Memory B cell (primary cell): ENCODE measurements at places on chromosomes 13 and 19.
A peak's percentile ranks its signal among the peaks of the same experiment; 100 is the strongest.

- no peak for DNase-seq
These were observed 2.8 kb upstream of the SLC25A15 start for GRCh38 chr13:40786568-40786996.

DNA sequence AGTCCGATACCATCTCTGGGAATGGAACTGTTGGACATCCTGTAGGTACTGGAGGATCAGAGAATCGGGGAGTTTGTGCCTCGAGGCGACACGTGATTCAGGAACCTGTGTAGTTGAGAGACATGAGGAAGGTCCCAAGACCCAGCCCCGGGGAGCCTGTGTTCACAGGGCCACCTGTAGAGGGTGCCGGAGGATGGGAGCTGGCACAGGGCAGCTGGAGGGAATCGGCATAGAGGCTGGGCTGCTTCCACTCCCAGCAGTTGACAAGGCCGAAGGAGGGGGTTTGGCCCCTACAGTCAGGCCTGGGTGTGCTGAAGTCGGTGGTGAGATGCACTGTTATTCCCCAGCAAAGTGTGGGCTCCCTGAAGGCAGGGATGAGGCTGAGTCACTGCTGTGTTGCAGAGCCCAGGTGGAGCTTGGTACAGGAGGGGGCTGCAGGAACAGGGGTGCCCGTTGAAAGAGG is 2.5 kb upstream of the ISYNA1 start:
- DNase-seq = no peak

- no peak for DNase-seq
These were observed 12.5 kb upstream of the EBI3 start for GRCh38 chr19:4216846-4217245.

DNA sequence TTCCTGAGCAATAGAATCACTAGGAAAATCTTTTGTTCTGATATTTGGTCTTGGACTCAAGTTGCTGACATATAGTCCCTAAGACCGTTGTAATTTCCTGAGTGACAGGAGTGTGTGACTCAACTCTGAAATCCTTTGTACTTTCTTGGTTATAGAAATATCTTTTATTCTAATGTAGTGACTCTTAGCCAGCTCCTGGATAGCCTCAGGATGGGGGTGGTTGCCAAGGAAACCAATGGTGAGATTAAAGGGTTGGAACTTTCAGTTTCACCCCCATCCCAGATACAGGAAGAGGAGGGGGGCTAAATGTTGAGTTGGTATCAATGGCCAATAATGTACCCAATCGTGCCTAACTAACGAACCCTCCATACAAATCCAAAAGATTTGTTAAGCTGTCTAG is 41.8 kb downstream of the MBD3L2B start:
- no peak for DNase-seq

DNA sequence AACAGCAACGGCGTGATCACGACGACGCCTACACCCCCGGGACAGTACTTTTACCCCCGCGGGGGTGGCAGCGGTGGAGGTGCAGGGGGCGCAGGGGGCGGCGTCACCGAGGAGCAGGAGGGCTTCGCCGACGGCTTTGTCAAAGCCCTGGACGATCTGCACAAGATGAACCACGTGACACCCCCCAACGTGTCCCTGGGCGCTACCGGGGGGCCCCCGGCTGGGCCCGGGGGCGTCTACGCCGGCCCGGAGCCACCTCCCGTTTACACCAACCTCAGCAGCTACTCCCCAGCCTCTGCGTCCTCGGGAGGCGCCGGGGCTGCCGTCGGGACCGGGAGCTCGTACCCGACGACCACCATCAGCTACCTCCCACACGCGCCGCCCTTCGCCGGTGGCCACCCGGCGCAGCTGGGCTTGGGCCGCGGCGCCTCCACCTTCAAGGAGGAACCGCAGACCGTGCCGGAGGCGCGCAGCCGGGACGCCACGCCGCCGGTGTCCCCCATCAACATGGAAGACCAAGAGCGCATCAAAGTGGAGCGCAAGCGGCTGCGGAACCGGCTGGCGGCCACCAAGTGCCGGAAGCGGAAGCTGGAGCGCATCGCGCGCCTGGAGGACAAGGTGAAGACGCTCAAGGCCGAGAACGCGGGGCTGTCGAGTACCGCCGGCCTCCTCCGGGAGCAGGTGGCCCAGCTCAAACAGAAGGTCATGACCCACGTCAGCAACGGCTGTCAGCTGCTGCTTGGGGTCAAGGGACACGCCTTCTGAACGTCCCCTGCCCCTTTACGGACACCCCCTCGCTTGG is 966 bp downstream of the JUNB start:
- peak; percentile 70 for DNase-seq

DNA sequence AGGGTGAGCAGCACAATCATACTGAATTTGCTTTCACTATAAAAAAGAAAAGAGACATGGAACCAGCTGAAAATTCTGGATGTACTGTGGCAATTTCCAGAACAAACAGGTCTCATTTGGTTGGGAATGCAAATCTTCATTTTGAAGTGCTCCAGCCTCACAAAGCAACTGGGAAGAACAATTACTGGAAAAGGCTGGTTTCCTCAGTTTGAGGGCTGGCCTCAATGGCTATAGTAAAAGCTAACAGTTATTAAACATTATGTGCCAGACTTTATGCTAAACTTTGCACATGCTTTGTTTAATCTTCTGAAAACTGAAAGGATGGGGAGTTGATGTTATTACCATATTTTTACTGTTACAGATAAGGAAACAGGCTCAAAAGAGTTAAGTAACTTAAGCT is 3.0 kb downstream of the OBI1 start:
- DNase-seq = no peak

GRCh38 chr19:57319869-57320179 is 448 bp upstream of the ZNF543 start:
- DNase-seq = no peak

DNA sequence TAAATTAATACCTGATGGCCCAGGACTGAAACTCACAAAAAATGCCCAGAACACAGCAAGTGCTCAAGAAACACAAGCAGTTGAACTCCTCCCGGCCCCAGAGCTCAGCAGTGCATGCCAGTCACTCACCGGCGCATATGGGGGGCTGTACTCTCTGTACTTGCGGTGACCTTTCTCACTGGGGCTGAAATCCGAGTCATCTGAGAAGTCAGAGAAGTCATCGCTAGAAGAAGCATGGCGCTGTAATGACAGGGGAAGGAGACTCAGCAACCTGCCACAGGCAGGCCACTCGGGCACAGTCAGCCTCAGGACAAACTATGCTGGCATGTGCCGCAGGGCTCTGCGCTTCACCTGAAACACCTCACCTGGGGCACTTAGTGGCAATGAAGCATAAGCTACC is 19.7 kb downstream of the ZC3H4 start:
- DNase-seq = peak; percentile 44

DNA sequence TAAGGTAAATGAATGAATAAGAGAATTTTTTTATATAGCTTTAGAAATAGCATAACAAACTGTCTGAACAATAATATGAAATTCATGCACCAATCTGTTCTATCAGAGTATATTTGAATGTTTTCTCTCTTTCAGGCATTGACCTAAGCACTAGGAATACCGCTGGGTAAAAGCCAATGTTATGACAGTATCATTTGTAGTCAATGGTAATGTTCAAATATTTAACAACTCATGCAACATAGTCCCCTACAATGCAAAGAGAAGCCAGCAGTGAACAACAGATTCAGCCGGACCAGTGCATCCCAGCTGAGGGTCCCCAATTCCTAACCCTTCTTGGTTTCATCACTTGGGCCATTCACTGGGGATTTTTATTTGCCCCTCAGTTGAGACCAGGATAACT is 52.6 kb upstream of the MYCBP2 start:
- DNase-seq = no peak

- DNase-seq = no peak
These were observed 715.7 kb downstream of the DIAPH3 start for GRCh38 chr13:59447846-59448620.

GRCh38 chr19:30908262-30908771 is 440.9 kb downstream of the TSHZ3 start:
- DNase-seq = no peak

DNA sequence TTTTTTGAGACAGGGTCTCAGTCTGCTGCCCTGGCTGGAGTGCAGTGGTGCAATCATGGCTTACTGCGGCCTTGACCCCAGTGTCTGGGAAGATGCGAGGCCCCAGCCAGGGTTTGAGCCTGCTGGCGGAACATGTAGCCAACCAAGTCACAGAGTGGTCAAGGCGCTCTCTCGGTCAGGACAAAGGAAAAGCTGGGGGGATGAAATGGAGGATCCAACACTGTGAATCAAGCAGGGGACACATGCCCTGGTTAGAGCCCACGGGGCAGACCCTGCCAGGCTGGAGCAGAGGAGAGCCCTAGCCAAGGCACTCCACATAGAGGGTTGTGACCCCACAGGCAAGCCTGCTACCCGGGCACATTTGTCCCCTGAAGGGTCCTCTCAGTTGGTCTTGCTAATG is 10.1 kb downstream of the TUBA3C start:
- DNase-seq = no peak

DNA sequence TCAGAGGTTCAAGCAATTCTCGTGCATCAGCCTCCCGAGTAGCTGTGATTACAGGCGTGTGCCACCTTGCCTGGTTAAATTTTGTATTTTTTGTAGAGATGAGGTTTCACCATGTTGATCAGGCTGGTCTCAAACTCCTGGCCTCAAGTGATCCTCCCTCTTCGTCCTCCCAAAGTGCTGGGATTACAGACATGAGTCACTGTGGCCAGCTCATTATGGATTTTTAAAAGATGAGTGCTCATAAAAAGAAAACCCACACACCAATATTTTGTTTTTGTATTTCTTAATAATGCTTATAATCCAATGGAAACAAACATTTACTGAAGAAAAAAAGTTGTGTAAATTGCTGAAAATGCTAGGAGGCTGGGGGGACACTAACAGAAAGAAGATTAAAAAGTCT is 5.0 kb upstream of the MICU2 start:
- DNase-seq = no peak

DNA sequence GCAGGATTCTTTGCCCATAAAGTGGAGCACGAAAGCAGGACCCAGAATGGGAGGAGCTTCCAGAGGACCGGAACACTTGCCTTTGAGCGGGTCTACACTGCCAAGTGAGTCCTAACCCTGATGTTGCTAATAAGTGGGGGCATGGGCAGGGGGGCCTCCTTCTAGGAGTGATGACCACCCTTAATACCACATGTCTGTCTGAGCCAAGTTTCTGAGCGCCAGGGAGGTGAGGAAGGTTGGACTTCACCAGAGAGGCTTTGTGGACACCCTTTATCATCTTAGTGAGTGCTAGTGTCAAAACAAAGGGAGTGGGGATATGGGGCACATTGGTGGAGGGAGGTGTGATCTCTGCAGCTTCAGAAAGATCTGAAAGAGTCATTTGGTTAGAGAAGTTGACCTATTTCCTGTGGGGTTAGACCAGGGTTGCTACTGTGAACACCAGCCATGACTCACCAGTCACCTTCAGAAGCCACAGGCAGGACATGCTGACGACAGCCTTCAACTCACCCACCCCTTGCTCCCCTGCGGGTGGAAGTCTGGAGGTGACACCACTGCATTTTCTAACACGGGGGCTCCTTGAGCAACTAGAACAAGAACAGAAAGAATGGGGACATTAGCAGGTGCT is 8.8 kb downstream of the ALOX5AP start:
- peak; percentile 76 for DNase-seq

DNA sequence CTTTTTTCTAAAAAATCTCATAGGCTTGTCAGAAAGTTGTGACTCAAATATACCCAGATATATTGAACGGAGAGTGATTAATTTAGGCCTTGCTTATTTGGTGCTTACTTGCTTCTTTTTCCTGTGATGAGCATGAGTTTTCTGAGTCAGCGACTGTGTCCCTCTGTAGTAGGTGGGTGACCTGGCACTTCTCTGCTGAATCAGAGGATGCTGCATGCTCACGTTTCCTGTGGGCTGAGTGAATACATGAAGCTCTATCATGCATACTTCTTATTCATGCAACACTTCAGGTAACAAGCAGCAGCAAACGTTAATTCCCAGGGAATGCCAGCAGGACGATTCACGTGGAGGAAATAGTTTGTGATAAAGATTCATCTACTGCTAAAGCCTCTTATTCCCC is 245.0 kb downstream of the KLF5 start:
- DNase-seq = no peak

DNA sequence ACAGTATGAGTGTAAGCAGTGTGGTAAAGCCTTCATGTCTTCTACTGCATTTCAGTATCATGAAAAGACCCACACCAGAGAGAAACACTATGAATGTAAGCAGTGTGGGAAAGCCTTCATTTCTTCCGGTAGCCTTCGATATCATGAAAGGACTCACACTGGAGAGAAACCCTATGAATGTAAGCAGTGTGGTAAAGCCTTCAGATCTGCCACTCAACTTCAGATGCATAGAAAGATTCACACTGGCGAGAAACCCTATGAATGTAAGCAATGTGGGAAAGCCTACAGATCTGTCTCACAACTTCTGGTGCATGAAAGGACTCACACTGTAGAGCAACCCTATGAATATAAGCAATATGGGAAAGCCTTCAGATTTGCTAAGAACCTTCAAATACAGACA is 12.8 kb downstream of the ZNF844 start:
- DNase-seq = no peak

DNA sequence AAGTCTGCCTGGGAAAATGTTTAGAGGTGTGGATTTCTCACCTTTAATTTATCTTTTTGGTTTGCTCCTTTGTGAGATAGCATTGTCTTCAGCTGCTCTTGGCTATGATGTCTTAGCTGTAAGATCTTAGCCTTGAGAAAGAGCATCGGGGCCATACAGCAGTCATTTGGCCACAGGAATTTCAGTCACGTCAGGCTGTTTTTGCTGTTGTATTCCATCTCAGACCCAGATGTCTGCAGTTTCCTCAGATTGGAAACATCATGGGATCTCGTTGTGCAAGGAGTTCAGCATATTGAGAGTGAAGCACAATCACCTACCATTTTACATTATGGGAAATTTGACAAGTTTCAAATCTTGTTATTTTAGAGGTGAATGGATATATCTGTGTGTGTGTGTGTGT is 89.3 kb upstream of the C1QTNF9B start:
- DNase-seq = no peak

DNA sequence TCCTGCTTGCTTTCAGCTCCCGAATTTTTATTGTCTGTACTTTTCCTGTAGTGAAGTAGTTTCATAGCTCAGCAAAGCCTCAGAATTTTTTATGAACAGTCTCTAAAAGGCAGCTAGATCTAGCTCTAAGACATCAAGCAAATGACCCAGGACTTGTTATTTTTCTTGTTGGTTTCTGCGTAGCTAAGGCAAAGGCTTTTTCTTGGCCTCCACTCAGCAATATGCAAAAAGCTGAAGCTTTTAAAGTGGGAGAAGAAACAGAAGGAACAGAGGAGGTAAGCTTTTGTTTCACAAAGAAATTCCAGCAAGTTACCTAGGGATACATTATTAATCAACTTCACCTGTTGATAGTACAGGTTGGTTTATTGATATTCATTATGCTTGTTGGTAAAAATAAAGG is 235.9 kb downstream of the PCDH20 start:
- DNase-seq = no peak
